ENCODE measurements at places on chromosomes 1 and 21. TPM values are rescaled to one million over a fixed set of nuclear protein-coding genes. Genes with fewer than 3 reads are reported as not detected.
A peak's percentile ranks its signal among the peaks of the same experiment; 100 is the strongest.

DNA sequence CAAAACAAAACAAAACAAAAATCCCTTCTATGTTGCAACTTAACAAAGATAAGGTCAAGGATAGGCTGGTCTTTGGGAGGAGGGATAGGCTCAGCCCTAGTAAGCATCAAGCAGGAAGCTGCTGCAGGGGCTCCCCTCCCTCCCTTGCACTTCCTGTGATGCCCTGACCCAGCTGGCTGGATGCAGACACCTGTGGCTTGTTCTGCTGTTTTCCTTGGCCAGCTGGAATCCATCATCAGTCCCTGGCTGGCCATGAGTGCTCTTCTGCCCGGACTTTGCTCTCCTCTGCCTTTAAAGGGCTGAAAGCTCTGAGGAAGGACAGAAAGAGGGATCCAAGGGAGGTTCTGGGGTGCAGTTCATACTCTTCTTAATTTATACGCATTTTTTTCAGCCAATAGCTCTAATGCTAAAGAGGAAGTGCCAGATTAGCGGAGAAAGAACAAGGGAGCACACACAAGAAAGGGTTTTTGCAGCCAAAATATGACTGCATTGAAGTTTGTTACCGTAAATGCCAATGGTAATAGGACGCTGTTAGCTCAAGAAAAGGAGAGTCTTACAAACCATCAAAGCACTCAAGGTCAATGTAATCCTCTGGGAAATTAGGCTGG, 19.9 kb upstream of the UBE2U start:
- DNase-seq, result peak; percentile 64

- no peak for DNase-seq
Measured at GRCh38 chr1:210332719-210333398, 4.2 kb downstream of the HHAT start.

GRCh38 chr1:31306278-31306677, 9.4 kb downstream of the ZCCHC17 start:
- DNase-seq, result no peak

- DNase-seq, result no peak
Measured at GRCh38 chr21:15688809-15689208, 41.0 kb upstream of the USP25 start.

- peak; percentile 63 for DNase-seq
Measured at GRCh38 chr1:77513839-77514763, 168.4 kb downstream of the ZZZ3 start.

- DNase-seq, result no peak
Measured at GRCh38 chr21:44527156-44527982, 12.6 kb downstream of the KRTAP10-1 start.

Gene LCK
- 1.8 TPM for total RNA-seq

Data from endodermal cell (in vitro differentiated cells).